Putamen (tissue), 1 donor: ENCODE measurements at places on chromosomes 11 and 22.

GRCh38 chr11:119489087-119489486 lies 66.1 kb upstream of the THY1 start:
- DNase-seq, result no peak

- DNase-seq, result no peak
Observed at GRCh38 chr11:65321828-65322485, 7.3 kb downstream of the CDC42EP2 start.

DNA sequence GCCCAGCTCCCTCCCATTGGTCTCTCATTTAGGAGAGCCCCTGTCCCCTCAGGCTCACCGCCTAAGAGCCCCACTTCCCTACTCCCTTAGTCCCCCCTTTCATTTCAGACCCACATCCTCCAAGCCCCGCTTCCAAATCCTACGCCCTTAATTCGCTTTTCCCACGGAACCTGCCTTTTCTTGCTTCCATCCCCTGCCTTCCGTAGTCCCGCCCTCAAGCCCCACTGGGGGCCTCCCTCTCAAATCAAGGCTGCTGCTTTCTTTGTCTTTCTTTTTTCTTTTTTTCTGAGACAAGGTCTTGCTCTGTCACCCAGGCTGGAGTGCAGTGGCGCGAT lies 396 bp downstream of the CCDC157 start:
- DNase-seq, result peak; percentile 17

DNA sequence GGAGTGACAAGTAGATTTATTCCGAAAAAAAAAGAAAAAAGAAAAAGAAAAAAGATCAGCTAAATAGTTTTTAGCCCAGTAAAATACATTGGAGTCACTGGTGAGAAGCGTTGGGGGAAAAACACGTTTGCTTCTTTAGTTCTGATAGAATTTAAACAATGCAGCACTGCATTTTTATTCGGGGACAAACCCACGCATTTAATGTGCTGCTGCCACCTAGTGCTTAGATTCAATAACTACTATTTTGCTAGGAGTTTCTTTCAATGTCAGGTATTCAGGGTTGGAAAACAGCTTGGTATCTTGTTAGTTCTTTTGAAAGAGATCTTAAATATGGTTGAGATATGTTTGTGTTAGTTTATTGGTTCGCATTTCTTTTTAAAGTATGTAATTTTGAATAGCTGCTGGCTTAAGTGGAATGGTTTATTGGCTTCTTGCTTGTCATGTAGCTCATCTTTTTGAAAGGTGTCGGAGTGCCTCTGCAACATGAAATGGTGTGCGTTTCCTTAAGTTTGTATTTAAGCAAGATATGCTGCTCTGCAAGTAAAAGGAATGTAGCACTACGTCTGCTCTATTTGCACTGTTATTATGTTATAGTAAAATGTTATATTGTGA lies 41.9 kb downstream of the SVIP start:
- peak; percentile 66 for DNase-seq

- DNase-seq, result no peak
Observed at GRCh38 chr11:39571081-39571480, 1888.4 kb downstream of the LRRC4C start.

DNA sequence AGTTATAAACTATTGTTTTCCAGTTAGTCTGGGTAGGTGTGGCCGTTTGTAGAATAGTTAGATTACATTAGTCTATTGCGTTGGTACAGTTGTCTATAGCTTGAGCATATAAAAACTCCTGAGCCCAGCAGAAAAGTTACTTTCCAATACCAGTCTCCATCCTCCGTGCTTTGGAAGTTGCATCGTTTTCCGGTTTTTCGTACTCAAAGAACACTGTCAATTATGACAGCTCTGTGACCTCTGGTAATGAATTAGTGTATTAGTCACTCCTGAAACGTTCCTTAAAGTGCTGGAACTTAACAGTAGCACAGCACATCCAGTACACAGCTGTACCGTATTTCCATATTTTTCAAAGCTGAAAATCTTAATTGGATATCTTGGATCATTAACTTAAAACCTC lies 808 bp upstream of the MSANTD2 start:
- peak; percentile 16 for DNase-seq

GRCh38 chr11:33730716-33731115 lies 5.5 kb downstream of the CD59 start:
- no peak for DNase-seq

- DNase-seq, result peak; percentile 59
Observed at GRCh38 chr22:30947816-30948454, 20.6 kb downstream of the MORC2 start.

DNA sequence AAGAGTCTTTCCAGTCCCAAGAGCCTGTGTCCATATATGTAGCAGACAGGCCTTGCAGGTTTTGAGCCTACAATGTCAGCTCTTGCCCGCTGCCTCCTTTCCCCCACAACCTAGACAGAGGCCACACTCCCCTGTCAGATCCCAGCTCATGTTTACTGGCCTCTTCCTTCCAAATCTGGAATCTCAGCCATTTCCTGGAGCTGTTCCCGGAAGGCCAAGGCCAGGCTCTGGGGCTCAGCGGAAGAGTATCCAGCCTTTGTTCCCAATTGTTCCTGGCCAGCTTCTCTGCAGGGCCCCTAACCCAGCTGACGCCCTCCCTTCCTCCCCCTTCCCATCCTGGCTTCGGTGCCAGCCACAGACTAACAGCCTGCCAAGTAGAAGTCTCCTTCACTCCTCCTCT lies 1.0 kb upstream of the ROBO4 start:
- DNase-seq, result peak; percentile 75

- DNase-seq, result no peak
Observed at GRCh38 chr22:44449683-44450425, 48.2 kb downstream of the RTL6 start.

- no peak for DNase-seq
Observed at GRCh38 chr11:111840143-111840542, 31.2 kb downstream of the ALG9 start.

DNA sequence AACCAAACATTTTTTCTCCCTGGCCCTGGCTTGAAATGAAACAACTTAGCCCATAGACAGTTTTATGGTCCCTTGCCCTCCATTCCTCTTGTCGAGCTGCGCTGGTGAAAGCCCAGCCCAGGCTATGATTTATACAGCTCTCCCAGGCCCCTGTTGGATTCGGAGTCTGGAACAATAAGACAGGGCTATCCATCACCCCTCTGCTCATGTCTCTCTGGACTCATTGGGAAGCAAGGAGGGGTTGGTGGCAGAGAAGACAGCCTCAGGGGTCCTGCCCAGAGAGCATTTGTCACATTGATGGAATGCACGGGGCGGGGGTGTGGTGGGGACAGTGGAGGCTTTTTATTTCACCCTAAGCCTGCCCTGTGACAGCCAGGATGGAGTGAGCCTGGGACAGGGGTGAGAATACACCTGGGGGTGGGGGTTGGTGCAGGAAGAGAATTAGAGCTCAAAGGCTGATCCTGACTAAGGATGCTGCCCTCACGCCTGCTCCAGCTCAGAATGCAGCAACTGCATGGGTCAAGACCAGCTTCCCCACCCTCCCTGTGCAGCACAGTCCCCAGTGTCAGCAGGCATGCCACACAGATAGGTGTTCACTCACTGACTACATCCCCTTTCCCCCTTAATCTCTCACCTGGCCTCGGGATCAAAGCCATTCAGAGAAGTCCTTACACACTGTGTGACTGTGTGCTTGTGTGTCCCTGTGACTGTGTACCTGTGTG lies 10.0 kb upstream of the PKNOX2 start:
- DNase-seq, result no peak

DNA sequence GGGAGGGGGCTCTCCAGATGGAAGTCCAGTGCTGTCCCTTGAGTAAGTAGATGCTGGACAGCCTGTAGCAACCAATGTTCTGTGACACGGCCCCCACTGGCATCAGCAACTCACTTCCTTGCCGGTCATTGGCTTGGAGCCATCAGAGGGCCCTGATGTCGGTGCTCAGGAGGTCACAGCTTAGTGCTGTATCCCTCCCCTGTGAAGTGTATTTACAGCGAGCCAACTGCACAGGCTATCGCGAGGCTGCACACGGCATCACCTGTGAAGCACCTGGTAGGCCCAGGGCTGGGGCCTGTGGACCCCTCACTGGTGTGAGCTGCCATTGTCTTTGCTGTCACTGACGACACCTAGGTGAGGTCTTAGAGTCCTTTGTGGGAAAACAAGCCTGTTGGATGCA lies 13.4 kb upstream of the ACR start:
- no peak for DNase-seq

DNA sequence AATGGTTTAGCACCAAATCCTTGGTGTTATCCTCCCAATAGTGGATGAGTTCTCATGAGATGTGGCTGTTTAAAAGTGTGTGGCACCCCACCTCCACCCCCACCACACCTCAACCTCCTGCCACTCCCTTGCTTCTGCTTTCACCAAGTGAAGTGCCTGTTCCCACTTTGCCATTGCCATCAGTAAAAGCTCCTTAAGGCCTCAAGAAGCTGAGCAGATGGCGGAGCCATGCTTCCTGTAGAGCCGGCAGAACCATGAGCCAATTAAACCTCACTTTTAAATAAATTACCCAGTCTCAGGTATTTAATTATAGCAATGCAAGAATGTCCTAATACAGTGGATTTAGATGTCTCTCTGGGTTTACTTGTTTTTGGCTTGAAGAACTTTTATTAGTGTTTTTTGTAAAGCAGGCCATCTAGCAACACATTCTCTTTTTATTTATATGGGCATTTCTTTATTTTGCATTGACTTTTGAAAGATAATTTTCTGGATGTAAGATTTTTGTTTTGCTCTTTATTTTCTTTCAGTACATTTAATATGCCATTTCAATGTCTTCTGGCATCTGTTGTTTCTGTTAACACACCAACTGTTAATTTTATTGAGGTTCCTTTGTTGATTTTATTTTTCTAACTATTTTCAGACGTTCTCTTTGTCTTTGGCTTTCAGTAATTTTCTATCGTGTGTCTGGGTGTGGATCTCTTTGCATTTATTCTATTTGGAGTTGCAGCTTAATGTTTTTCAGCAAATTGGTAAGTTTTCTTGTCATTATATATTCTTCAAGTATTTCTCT lies 724.5 kb upstream of the CNTN5 start:
- DNase-seq, result no peak

- DNase-seq, result no peak
Observed at GRCh38 chr22:38066381-38067027, 9.3 kb downstream of the PICK1 start.

GRCh38 chr11:117705866-117706265 lies 91.2 kb downstream of the DSCAML1 start:
- DNase-seq, result no peak

- no peak for DNase-seq
Observed at GRCh38 chr11:81899156-81899555, 834.5 kb downstream of the FAM181B start.

DNA sequence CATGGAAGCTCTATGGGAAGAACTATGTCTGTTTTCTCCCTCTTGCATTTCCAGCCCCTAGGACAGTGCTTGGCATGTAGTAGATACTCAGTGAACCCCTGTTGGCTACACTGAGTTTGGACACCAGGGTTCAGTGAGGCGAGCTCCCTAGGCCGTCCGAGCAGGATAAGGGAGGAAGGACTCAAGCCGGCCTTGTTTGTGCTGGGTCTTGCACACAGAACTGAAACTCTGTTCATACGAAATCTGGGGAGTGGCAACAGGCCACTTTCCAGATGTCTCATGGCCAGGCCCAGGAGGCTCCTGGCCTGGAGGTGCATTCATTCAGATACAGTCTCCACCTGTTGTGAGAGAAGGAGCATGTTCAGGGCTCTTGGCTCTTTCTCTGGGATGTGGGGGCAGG lies 23.6 kb upstream of the LMO1 start:
- DNase-seq, result no peak

DNA sequence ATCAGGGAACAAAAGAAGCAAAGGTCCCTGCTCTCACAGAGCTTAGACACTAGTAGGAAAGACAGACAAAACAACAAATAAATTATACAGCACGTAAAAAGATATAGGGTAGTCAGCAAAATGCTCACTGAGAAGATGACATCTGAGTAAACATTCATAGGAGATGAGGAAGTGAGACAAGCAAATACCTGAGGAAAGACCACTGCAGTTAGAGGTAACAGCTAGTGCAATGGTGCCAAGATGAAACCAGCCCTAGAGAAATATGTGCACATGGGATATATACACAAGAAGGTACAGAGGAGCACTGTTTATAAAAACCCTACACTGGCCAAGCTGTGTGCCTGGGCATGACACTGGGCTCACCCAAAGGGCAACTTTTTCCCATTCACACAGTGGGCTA lies 9.8 kb downstream of the CYP2R1 start:
- DNase-seq, result no peak

DNA sequence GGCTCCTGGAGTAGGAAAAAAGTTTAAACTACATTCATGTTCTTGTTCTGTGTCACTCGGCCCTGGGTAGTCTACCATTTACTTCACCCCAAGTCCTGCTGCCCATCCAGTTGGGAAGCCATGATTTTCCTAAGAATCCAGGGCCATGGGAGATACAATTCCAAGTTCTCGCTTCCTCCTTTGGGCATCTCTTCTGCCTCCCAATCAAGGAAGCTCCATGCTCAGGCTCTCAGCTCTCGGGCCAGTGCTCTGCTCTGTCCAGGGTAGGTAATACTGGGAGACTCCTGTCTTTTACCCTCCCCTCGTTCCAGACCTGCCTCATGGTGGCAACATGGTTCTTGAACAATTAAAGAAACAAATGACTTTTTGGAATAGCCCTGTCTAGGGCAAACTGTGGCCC lies 60.6 kb downstream of the TIMP3 start:
- DNase-seq, result no peak

GRCh38 chr11:128536506-128536905 lies 50.9 kb downstream of the ETS1 start:
- no peak for DNase-seq

GRCh38 chr22:42171946-42172719 lies 41.5 kb upstream of the CYP2D6 start:
- DNase-seq, result peak; percentile 30

DNA sequence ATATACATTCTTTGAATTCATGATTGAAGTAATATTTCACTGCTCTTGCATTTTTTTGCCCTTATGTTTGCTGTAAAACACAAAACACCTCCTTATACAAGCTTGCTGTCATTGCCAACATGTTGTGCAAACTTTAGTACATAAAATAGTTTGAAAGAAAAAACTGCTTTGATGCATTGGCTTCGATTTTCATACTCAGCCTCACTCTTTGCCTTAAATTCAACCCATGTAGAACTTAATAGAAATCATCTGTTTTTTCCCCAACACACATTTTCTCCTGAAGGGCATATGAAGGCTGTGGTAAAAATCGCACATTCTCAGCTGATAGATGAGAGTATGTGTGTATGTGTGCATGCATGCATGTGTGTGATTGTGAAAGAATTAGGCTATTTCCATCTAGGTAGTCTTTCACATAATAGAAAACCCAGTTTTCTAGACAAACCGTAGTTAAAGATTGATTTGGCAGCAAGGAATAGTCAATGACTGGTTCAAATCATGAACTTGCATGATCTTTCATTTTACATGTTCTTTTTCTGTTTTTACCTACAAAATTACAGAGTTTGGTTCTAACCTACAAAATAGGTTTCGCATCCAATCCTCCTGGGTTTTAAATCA lies 72.8 kb upstream of the MTMR2 start:
- DNase-seq, result no peak
